ENCODE measurements at places on chromosomes 12 and 14.

DNA sequence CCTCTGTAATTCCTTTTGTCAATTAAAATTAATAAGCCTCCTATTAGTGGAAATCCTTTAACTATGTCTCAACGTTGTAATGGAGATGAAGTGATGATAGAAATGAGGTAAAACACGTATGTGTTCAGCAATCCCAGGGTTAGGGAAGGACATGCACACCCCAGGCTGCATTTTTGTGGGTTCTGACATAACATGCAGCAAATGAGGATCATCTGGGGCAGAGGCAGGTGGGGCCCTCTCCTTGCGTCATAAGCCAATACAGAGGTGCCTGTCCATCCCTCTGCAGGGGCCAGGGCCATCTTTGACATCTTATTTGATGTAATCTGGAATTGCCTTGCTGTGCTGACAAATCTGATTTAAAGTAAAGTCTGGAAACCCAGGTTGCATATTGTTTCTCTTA, 73.2 kb downstream of the MYRFL start:
- DNase-seq, result no peak

DNA sequence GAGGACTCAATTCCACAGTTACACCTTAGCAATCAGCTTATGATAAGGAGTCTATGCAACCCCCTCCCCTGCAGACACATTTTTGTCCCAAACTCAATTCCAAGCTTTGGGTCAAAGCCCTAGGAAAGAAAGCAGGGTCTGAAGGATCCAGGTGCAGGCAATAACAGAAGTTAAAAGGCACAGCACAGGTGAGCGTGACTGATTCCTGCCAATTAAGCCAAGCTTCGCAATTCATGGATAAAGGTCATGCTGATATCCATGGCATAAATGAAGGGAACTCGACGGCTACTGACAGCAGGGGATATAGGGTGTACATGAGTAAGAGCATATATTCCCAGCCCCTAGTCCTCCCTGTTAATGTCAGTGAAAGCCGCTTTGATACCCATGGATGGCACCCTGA, 39.3 kb downstream of the C12orf56 start:
- DNase-seq, result no peak

GRCh38 chr14:22200977-22201605, 387.9 kb downstream of the DAD1 start:
- no peak for DNase-seq

DNA sequence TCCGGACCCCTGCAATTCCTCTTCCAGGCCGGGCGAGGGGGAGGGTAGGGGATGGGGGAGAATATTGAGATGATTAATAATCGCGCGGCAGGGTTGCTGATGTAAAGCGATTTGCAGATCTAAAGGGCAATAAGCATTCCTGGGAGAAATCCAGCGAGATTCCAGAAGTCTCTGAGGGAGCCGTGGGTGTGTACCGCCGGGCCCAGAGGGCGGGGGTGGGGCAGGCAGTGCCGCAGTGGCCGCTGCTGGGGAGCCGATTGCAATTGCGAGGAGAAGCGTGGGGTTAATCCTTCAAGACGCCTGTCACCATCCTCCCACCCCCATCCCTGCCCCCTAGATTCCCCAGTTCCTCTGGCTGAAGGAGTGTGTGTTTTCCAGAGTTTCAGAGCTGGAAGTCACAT, 16.4 kb downstream of the FOS start:
- DNase-seq, result no peak

DNA sequence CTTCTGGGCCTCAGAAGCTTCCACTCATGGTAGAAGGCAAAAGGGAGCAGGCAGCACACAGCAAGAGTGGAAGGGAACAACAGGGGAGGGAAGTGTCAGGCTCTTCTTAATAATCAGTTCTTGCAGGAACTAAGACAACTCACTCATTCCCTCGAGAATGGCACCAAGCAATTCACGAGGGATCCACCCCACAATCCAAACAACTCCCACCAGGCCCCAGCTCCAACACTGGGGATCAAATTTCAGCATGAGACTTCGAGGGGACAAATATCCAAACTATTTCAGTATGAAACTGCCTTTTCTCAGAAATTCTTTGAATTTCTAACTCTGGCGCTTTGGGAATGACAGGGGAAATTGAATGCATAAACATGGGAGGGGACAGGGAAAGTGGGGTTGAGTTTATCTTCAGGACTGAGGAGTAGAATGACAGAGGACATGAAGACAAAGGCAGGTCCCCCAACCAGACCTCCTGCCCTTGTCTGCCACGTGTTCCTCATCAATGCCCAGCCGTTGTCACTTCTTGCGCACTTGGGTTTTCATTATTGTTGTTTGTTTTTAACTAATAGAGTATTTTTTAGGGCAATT, 24.6 kb upstream of the APOF start:
- no peak for DNase-seq

GRCh38 chr14:53306911-53307310, 153.8 kb upstream of the DDHD1 start:
- DNase-seq, result peak; percentile 61

DNA sequence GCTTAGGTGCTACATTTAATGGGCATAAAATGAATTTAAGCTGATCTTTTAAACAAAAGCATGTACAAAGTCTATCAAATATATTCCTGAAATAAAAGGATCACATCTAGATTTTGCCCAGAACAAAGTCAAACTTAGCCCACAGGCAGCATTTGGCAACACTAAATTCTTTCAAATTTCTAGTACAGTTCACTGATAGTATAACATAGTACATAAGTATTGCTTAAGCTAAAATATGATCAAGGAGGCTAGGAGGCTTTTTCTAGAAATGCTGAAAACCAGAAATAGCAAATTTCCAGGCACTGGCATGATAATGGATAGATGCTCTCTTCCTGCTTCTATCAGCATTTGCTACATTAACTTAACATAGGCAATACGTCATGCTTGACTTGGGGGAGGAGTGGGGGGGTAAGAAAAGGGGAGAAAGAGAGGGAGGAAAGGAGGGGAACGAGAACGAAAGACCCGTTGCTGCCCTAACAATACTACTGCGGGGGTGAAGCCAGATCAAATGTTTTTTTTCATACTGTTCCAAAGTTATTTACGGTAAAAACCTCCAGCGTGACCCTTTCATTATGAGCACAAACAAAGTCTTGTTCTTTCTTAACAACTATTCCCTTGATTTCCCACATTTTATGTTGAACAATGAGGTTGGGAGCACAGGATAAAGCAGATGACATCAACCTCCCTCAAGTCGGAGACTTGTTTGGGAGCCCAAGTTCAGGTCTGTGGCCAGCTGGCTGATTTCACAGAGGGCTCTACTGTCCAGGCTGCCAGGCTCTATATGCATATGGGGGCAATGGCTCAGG, 10.6 kb downstream of the TMED10 start:
- peak; percentile 90 for DNase-seq

DNA sequence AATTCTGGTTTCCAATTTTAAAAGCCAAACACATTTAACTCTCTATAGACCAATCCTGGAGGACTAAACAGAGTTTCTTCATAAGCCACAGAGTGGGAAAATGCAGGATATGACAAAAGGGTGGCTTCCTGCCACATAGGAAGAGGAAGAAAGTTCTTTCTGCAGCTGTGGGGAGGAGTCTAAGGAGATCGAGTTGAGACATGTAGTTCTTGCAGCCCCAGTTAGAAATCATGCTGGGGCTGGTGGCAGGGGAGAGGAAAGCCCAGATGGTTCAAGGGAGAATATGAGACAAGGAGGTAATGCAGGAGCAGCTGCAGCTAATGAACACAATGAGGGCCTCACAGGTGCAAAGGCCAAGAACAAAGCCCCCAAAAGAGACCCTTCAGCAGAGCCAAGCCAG, 85.0 kb upstream of the ARID2 start:
- no peak for DNase-seq

DNA sequence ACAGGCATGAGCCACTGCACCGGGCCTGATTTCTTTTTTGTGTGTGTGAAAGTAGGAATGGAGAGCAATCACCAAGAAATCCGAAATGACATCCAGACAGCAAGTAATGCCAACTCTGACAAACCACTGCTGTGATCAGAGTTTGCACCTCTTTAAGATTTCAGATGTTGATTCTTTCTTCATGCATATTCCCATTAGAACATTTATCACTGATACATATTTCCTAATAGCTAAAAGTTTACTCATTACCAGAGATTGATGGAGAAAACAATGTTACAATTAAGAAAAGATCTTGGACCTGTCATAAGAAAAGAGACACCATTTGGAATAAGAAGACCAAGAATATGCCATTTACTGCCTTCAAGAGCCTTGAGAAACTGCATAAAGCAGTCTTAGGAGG, 217.0 kb upstream of the MGAT4C start:
- DNase-seq, result no peak

DNA sequence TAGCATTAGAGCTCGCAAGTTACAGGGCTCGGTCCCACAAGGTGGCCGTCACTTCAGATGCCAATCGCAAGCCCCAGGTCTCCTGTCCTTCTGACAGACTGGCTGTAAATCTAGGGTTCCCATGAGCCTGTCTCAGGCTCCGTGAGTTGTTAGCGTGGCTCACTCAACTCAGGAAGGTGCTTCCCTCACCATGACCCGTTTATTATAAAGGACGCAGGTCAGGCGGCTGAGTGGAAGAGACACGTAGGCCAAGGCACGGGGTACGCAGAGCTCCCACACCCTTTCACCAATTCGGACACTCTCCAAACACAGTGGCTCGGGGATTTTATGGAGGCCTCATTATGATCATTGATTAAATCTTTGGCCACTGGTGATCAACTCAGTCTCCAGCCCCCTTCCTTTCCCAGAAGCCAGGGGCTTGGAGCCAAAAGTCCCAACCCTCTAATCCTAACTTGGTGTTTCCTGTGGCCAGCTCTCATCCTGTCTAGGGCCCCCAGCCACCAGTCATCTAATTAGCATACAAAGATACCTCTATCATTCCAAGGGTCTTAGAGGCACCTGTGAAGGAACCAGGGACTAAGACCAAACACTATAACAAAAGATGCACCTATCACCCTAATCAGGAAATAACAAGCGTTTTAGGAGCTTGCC, 25.8 kb upstream of the LRTM2 start:
- DNase-seq, result peak; percentile 5

- DNase-seq, result no peak
Observed at GRCh38 chr14:92558319-92558718, 44.7 kb downstream of the RIN3 start.

- no peak for DNase-seq
Observed at GRCh38 chr12:14314801-14315200, 50.7 kb upstream of the ATF7IP start.

GRCh38 chr12:110371408-110372055, 32.0 kb downstream of the ANAPC7 start:
- DNase-seq, result no peak

DNA sequence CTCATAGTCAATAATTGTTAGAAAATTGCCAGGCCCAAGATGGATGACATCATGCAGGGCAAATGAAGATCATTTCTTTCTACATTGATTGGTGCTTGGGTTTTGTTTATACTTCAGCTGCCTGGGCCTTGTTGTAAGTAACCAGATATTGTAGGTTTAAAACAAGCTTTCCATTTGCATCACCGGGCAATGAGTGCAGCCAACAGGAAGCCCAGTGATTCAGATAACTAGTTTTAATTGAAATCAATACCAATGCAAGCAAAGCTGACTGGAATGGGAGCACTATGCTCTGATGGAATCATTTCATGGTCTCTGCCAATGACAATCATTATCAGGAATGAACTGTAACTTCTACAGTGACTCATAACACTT, 279.3 kb downstream of the DUSP6 start:
- no peak for DNase-seq

DNA sequence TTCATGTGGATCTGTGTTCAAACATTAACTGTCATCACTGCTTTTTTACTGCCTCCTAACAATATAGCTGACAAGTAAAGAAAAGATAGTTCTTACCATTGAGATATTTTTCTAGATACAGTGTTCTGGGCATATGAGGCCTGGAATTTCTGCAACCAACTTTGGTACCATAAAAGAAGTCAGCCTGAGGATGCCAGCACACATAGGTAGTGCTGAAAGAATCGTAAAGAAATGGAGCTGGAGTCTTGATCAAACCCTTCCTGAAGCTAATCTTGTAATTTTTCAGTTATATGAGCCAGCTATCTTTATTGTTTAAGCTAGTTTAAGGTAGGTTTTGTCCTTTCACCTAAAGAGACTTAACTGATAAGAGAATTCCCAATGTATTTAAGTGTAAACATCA, 11.3 kb downstream of the ERG28 start:
- no peak for DNase-seq

DNA sequence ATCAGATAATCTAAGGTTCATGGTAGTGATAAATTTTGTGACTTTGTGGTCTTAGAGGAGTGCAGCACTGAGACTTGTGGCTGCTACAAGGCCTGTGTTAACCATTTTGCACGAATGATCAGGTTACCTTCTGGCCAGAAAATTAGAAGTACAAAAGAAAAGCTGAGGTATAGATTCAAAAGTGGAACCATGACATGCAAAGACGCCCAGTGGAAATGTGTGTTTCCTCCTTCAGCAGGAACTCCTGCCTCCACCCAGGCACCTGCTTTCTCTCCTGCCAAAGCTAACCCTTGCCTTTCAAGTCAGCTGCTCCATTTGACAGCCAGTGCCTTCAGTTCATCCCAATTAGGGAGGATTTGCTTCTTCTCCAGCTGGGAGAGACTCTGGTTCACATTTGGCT, 10.1 kb downstream of the PDE6H start:
- no peak for DNase-seq

DNA sequence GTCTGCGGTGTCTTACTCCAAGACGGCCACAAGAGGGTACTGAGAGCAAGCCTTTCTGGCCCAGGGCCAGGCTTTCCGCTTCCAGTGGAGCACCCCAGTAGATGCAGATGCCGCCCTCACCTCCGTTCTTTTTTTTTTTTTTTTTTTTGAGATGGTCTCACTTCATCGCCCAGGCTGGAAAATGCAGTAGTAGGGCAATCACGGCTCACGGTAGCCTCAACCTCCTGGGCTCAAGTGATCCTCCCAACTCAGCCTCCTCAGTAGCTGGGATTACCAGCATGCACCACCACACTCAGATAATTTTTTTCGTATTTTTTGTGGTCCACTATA, 5.6 kb upstream of the LBHD2 start:
- peak; percentile 75 for DNase-seq

GRCh38 chr12:46841891-46842290, 16.1 kb upstream of the SLC38A4 start:
- peak; percentile 16 for DNase-seq

DNA sequence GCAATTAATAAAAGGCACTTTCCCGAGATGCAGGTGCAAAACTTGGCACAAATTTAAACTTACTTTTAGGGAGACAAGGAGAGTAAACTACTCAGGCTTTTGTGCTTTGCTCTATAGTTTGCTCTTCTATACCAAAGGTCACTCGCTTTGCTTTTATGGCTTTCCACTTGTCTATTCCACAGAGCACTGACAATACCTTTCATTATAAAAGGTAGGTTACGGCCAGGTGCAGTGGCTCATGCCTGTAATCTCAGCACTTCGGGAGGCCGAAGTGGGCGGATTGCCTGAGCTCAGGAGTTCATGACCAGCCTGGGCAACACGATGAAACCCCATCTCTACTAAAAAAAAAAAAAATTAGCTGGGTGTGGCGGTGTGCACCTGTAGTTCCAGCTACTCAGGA, 32.9 kb downstream of the ALKBH1 start:
- no peak for DNase-seq

- DNase-seq, result no peak
Observed at GRCh38 chr12:84877340-84877739, 35.3 kb downstream of the SLC6A15 start.

- no peak for DNase-seq
Observed at GRCh38 chr12:24681570-24681969, 267.3 kb downstream of the BCAT1 start.

GRCh38 chr12:112848972-112849371, 57.4 kb downstream of the RPH3A start:
- DNase-seq, result no peak

- DNase-seq, result no peak
Observed at GRCh38 chr12:47891356-47891755, 13.4 kb downstream of the VDR start.
